ENCODE measurements at places on chromosomes 13 and 19.

GRCh38 chr13:50901701-50902100 lies 7.9 kb upstream of the RNASEH2B start:
- no peak for DNase-seq

GRCh38 chr13:31756346-31756745 lies 17.0 kb downstream of the RXFP2 start:
- DNase-seq, result no peak

- DNase-seq, result no peak
Measured at GRCh38 chr13:104008541-104009435, 942.6 kb upstream of the SLC10A2 start.

GRCh38 chr13:54574791-54575190 lies 1546.2 kb downstream of the OLFM4 start:
- no peak for DNase-seq

- no peak for DNase-seq
Measured at GRCh38 chr13:85419611-85420010, 379.6 kb downstream of the SLITRK6 start.

GRCh38 chr13:84917252-84917878 lies 881.9 kb downstream of the SLITRK6 start:
- no peak for DNase-seq

DNA sequence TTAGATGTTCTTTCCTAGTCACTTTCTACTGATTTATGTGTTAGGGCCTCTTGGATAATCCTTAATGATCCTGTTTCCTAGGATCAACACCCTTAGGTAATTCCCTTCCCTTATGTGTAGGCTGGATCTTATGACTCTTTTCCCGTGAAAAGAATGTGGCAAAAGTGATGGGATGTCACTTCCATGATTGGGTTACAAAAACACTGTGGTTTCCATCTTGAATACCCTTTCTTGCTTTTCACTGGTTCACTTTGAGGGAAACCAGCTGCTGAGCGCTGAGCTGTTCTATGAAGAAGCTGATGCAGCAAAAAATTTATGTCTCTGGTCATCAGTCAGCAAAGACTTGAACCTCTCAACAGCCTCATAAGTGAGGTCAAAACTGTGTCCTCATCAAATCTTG lies 609.4 kb downstream of the OLFM4 start:
- DNase-seq, result no peak

DNA sequence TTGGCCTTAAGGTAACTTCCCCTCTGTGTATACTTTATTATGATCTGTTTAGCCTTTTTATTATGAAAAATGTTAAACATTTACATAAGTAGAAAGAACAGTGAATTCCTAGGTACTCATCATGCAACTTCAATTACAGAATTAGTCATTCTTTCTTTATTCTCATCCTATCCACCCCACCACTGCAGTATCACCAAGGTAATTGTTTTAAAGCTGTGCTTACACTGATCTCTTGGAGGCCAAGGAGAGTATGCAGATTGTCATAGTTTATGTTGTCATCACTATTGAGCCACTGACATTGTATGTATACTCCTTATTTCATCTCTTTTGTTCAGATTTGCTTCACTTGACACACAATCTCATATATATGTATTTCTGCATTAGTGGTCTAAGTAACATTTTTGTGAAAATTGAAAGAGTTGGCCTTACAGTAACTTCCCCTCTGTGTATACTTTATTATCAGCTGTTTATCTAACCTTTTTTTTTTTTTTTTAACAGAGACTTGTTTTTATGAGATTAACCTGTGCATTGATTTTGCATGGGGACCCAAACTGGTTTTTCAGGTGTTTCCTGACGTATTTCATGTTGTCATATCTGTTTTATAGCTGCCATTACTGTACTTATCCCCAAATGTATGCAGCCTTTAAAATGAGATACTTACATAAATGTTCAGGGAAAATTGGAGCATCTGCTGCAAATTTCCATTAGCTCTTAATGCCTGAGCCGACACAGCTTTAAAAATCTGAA lies 4.5 kb downstream of the ZNF507 start:
- no peak for DNase-seq

DNA sequence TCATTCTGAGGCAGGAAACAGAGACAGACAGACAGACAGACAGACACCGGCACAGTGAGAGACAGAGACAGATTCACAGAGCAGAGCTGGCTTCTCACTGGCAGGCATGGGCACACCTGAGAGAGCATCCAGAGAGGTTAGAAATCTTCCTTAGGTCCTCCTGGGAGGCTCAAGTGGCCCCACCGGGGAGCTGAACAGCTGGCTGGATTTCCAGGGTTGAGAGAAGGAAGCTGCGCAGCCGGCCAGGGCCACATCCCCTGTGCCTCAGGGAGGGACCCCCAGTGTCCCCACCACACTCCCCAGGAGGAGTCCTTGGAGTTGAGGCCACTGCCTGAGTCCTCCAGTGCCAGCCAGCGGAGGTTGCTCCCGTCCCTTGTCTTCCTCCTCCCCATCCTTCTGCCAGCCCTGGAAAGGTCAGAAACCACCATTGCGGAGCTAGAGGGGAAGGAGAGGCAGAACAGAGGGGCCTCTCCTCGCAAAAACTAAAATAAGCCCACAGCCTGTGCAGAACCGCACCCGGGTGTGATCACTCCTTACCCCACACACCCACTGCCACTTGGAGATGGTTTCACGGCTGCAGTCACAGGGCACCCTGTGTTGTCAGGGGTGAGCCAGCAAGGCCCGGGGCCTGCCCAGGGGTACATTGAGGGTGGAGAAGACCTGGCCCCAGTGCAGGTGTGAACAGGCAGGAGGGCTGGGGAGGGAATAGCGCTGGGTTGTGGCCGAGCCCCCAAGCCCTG lies 4.2 kb downstream of the FFAR3 start:
- no peak for DNase-seq

GRCh38 chr13:42875475-42876269 lies 94.3 kb downstream of the FAM216B start:
- DNase-seq, result no peak

DNA sequence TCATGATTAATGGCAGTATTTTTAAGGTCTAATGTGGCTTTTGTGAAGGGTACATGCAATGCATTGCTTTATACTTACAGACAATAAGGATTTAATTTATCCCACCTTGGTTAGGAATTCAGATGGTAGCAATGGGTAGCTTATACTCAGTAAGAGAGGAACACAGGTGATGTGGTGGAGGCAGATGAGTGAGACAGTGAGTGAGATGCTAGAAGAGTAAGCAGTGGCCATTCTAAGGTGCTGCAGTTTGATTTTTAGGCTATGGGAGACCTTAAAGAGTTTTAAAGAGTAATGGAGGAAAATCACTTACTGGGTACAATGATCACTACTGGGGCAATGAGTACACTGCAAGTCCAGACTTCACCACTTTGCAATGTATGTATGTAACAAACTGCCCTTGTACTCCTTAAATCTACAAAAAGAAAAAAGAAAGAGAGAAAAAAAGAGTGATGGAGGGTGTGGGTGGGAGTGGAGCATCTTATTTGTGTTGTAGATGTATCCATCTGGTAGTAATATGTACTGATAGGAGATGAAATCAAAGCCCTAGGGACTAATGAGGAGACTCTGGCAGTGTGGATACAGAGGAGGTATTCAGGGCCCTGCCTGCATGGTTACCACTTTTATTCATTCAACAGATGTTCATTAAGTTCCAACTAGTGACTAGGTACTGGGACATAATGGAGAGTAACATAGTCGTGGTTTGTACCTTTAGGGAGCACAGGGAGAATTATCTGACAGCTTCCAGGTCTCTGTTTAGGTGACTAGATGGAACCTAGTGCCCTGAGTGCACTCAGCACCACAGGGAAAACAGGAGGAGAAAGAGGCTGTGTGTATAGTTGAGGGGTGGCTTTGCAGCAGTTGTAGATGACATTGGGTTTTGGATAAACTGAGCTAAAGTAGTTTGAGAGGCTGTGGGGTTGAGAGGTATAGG lies 99.0 kb downstream of the GPC6 start:
- no peak for DNase-seq

DNA sequence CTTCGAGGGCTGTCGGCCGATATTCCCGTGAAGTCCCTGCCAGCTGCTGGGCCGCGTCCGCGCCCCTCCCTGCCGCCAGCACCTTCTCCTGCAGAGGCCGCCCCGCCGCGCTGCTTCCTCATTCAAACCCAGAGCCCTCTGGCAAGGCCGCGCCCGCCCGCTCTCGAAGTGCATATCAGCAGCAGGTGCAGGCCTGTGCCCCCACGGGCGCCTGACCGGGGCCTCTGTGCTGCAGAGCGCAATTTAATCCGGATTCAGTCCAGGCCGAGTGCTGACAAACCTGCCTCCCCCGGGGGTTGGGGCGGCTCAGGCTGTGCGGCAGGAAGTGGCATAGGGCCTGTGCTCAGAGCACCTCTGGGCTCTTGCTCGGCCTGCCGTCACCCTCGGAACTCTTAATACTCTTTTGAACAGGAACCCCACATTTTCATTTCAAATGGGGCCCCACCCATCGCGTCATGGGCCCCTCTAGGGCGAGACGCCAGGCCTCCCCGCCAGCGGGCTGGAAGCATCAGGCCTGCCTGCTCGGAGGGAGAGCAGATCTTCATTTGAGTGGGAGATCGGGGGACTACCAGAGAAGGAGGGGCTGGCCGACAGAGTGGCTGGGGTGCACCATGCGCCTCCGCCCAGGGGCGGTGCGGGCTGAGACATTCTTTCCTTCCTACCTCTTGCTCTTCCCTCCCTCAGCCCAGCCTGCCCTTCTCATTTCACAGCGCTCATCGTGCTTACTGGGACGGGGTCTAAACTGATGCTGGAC lies 125.7 kb downstream of the TNFRSF19 start:
- no peak for DNase-seq

GRCh38 chr13:48246102-48246501 lies 13.1 kb downstream of the ITM2B start:
- no peak for DNase-seq

DNA sequence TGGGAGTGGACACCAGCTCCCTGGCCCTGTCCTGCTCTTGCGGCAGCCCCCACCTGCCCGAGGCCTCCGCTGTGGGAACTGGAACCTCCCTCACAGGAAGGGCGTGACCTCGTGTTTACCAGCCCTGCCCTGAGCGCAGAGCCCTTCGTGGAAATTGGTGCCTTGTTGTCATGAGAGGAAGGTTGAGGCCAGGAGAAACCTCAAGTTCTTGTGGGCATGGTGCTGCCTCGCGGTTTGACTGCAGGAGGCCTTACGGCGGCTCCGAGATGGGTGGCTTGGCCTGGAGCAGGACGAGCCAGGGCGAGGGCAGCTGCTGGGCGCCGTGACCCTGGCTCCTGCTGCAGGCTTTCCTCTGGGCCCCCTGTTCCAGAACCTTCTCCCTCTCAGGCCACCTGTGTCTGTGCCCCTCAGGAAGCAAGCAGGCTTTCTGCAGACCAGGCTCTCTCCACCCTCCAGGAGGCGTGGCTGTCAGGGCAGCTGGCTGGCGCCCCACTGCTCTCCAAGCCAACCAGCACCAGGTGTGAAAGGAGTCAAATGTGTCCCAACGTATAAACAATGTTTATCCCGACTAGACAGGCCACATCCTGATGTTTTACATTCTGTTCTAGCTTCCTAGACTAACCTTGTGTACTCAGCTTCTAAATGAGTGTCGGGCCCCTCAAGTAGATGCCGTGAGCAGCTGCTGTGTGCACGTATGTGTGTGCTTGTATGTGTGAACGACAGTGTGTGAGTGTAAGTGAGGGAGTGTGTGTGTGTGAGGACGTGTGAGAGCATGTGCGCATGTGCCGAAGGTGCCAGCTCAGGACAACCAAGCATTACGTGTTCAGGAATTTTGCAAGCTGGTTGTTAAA lies 10.4 kb upstream of the RASA3 start:
- no peak for DNase-seq

DNA sequence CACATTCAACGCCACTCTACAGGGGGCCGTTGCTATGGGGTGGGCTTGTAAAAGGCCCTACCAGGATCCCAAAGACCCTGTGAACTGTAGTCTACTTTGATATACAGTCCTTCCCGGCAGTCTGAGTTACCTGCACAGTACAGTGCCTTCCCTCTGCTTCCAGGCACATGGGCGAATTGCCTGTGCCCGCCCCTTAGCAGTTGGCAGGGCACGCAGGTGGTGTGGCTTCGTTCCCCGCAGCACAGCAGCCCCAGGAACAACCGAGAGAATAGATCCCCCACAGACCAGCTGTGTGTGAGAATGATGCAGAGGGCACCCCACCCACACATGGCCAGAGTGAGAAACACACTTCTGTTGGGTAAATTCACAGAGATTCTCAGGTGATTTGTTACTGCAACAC lies 60.6 kb downstream of the MRPL57 start:
- DNase-seq, result no peak

DNA sequence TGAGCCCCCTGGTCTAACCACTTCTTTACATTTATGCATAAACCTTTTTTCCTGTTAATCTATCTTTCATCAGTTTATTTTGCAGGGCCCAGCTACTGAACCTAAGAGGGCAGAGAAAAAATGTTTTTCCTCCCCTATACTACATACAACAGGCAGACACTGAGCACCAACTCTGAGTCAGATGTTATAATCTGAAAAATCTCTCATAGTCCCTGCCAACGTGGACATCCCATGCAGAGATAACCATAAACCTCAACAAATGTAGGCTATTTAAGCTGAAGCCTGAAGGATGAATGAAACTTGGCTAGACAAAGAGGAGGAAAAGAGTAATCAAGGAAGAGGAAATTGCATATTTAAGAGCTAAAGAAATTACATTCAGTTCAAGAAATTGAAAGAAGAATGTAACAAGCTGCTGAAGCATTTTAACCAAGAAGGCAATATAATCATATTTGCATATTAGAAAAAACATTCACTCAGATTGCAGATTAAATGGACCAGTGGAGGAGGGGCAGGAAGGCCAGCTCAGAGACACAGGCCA lies 2.6 kb downstream of the NEK3 start:
- DNase-seq, result no peak

DNA sequence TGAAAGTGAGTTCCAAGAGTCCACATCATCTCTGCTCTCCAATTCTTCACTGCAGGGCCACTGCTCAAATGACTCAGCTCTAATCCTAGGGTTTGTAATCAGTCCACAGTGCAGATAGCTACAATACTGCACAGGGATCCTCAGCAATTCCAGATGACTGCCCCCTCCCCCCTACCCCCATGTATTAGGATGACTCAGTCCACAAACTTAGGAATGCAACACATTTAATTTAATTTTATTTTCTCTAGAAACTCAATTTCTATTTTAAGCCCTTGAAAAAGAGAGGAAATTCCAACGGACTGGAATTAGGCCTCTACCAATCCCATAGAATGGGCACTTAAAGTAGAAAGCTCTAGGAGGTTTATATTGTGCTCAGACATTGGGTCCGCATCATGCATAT lies 173.8 kb upstream of the SOX21 start:
- DNase-seq, result peak; percentile 14

DNA sequence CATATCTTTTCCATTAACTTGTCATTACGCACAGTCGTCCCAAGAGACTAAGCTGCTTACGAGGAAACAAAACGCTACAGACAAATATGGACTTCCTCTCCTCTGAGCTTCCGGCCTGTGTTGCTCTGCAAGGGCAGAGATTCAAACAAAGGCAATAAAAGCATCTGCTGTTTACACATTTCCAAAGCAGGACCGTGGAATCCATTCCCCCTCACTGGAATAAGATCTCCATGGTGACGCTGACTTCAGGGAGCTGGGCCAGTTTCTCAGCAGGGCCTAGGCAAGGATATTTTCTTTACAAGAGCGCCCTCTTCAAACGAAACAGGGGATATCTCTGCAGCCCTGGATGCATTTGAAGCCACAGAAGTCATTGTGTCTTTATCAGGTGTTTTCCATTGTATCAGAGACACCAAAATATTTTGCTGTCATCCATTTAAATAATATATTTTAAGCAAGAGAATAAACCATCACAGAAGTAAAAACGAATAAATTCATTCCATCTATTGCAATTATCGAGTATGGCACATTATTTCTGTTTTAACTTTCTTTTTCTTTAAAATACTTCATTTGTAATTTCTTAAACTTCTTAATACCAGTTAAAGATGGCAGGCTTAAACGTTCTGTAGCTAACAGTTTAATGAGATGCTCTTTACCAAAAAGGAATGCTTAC lies 177.5 kb downstream of the DCLK1 start:
- peak; percentile 33 for DNase-seq

- DNase-seq, result no peak
Measured at GRCh38 chr19:10858204-10858828, 10.1 kb downstream of the C19orf38 start.
